ENCODE measurements at places on chromosomes 6 and 20. TPM values are rescaled to one million over a fixed set of nuclear protein-coding genes. Genes with fewer than 3 reads are reported as not detected.

RBM38 gene
- 33.8 TPM for total RNA-seq

DEFB126 gene
- not detected for total RNA-seq

BPIFB4 gene
- not detected for total RNA-seq

KCNQ5 gene
- 0.43 TPM for total RNA-seq

DPPA5 gene
- not detected for total RNA-seq

CLVS2 gene
- not detected for total RNA-seq

GNAS-AS1 gene
- 2.8 TPM for total RNA-seq
